HCT116 (cell line): ENCODE measurements at places on chromosomes 2 and 18. TPM values are rescaled to one million over a fixed set of nuclear protein-coding genes. Genes with fewer than 3 reads are reported as not detected.

- no peak for DNase-seq
Observed at GRCh38 chr2:176813621-176814049, 399.0 kb upstream of the HNRNPA3 start.

- DNase-seq: peak; percentile 15
Observed at GRCh38 chr2:96665083-96665569, 22.6 kb downstream of the FER1L5 start.

DNA sequence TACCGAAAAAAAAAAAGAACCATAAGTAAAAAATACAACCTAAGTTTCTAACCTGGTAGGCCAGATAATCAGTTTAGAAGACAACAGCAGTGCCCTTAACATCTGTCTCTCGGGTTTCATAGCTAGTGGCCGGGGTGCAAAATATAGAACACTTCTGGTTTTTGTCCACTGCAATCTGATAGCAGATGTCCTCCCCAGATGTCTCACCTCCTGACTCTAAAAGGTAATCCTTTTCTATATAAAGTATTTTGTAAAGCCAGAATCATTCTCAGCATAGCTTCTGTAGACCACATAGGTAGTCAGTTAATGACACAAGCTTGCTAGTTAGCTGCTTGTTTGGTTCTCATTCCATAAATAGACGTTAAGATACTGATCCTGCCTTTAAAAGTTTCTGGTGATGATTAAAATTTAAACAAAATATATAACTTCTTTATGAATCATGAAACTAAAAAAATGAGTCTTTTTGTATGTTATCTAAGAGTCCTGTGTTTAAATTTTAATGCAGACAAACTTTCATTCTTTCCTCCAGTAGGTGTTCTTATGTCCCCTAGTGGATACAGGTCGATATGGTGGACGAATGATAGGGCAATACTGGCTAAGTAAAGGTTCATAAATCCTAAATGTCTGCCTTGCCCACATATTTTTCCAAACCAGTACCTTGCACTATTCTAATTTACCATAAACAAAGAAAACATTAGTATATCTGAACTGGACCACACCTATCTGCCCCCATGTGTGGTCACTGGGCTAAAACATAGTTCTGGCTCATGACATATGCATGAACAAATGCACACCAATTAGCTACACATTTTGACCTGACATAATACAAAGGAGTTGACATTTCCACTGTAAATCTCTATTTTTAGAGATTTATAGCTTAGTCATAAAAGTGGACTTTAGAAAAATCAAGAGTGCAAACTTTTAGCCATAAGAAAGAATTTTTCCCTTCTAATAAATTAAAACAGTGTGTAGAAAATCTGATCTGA lies 171.0 kb downstream of the SRBD1 start:
- no peak for DNase-seq

DNA sequence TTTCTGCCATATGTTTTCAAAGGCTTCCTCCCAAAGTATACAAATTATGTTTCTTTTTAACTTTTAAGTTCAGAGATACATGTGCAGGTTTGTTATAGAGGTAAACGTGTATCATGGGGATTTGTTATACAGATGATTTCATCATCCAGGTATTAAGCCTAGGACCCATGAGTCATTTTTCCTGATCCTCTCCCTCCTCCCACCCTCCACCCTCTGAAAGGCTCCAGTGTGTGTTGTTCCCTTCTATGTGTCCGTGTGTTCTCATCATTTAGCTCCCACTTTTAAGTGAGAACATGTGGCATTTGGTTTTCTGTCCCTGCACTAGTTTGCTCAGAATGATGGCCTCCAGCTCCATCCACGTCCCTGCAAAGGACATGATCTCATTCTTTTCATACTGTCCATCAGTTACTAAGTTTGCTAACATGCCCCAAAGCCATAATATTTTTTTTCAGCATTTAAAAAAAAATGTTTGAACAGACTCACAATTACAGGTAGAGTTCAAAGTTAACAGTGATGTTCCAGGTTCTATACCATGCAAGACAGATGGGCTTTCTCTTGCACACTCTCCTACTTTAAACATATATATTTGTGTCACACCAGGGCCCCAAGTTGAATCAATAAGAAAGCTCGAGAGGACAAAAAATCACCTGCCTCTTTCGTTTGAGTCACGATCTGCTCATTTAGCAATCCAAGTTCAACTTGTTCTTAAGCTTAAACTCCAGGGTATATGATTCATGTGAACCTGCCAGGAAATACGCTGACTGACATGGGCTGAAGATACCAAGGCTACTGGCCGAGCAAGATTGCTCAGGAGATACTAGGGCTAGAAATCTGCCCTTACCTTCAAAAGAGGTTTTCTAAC lies 77.6 kb downstream of the AP1S3 start:
- DNase-seq: peak; percentile 86

- no peak for DNase-seq
Observed at GRCh38 chr2:24984912-24985311, 13.2 kb upstream of the DNAJC27 start.

DNA sequence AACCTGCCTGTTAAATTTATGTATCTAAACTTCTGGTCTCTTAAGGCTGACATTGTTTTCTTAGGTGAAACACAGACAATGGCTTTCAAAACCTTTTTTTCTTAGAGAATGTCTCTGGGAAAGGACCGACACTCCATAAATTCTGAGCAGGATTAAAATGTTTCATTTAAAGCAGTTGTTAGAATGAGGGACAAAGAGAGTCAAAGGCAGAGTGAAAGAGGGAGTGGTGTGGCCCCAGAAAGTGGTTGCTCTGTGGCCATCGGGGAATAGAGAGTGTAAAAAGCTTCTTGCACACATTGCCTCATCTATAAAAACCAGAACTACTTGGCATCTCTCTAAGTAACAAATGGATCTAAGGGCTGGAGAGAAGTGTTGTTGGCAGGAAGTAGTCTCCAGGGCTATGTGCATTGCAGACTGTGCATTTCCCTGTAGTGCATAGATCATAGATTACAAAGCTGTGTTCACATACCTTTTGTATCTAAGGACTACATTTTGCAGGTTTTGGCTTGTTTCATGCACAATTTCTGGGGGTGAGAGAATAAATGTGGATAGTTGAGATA lies 3.6 kb downstream of the RPRM start:
- DNase-seq: no peak

DNA sequence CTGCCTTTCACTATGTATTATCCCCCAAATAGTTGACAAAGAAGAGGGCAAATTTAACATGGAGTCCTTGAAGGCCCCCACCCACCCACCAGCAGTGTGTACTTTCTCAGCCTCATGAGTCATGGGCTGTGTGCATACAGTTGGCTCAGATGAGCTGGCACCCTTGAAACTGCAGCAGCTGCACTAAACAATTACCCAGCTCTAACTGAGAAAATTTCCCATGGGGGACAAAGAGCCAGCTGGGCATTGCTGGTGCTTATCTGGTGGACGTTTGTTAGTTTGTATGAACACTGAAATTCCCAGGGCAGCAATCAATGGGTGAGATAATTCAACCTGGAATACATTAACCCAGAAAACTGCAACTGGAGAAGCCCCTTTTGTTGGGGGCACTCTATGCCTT lies 131.7 kb downstream of the GCA start:
- no peak for DNase-seq

DNA sequence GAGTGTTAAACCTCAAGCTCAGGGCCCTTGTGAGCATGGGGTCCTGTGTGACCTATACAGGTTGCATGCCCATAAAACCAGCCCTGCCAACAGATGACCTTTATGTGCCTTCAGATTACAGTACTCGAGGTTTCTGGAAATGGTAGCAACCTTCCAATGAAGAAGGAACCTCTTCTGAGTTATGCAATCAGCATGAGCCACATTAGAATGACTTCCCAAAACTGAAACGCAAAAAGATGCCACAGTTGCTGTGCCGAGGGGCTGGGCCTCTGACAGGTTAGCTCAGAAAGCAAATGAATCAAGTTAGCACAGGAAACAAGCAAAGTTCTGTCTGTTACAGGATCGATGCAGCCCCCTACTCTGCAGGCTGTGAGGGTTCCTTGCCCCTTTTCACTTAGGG lies 37.7 kb downstream of the TGFA start:
- DNase-seq: no peak

DNA sequence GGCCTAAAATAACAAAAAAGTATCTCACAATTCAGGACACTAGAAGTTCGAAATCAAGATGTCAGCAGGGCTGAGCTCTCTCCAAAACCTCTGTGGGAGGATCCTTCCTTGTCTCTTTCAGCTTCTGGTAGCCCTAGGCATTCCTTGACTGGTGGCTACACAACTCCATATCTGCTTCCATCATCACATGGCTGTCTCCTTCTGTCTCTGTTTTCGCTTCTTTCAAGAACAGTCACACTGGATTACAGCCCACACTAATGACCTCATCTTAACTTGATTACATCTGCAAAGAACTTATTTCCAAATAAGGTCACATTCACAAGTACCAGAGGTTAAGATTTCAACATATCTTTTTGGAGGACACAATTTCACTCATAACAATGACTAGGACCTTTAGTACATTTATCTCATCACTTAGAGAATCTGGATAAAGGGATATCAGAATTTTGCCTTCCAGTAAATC lies 275.2 kb downstream of the IRS1 start:
- DNase-seq: no peak

GRCh38 chr18:39753178-39753577 lies 2187.6 kb upstream of the CELF4 start:
- DNase-seq: no peak

DNA sequence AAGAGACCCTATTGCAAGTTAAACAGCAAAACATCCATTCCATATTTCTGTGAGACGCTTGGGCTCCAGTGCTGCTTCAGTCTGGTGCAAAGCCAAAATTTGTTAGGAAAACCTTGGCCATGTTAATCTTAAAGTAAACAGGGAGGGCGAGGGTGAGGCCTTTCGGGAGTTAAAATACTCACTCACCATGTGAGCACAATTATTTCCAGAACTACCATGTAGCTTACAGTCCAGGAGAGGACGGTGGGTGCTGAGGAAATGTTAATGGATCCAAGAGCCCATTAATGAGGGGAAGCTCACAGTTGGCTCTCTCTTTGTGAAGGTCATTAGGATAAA lies 286.4 kb downstream of the SLC8A1 start:
- DNase-seq: no peak

- no peak for DNase-seq
Observed at GRCh38 chr2:240322231-240322955, 113.1 kb upstream of the GPC1 start.

GRCh38 chr2:65500310-65501040 lies 68.1 kb upstream of the SPRED2 start:
- DNase-seq: no peak

DNA sequence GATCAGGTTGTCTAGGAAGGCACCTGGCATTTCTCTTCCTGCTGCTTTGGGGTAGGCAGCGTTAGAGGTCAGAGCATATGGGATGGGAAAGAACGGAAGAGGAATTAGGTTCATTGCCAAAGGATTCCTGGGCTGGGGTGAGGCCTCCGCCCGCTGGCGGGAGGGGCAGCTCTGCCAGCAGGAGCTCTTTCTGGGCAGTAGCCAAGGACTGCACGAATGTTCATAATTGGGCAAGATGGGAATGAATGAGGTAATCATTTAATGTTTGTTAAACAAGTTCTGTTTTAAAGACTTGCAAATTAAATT lies 253.9 kb downstream of the AGAP1 start:
- DNase-seq: no peak

DNA sequence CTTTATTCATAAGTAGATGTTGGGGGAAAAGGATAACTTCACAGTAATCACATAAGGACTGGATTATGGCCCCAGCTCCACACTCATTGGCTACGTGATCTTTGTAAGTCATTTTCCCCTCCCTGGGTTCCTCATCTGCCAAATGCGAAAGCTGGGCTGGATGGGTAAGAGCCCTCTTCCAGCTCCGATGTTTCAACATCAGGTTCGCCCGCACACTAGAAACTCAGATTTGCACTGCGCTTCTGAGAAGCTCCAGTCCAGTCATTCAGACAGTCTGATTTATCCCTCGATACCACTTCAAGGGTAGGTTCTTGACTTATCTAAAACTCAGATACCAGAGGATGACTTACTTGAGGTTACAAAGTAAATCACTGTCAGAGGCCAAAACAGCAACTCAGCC lies 31.0 kb upstream of the RMDN2 start:
- DNase-seq: no peak

DNA sequence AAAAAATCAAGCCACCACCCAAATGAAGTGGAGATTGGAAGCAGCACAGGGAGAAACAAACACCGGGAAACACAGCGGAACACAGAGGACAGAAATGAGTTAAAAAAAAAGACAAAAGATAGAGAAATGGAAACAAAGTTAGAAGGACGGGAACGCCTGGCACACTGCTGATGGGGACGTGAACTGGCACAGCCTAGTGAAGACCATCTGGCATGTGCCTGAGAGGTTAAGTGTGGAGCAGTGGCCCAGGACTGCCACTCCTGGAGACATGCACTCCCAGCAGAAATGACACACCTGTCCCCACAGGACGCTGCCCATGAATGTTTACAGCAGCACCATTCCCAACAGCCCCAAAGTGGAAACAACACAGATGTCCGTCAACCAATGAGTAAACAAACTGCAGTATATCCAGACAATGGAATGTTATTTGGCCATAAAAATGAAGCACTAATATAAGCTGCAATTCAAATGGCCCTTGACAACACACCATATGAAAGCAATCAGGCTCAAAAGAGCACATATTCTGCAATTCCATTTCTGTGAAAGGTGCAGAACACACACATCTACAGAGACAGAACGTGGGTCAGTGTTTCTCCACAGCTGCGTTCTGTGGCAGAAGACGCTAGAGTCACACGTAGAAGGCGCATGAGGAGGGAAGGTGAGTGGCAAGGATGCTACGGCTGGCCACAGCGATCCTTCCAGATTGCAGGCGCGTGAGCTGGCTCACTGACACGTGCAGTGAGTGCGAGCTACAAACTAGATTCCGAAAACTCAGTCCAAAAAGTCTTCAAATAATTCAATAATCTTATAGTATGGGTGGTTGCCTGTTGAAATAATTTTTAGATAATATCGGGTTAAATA lies 24.6 kb downstream of the THAP4 start:
- no peak for DNase-seq

GRCh38 chr2:134866498-134867099 lies 28.2 kb downstream of the ACMSD start:
- DNase-seq: no peak

DNA sequence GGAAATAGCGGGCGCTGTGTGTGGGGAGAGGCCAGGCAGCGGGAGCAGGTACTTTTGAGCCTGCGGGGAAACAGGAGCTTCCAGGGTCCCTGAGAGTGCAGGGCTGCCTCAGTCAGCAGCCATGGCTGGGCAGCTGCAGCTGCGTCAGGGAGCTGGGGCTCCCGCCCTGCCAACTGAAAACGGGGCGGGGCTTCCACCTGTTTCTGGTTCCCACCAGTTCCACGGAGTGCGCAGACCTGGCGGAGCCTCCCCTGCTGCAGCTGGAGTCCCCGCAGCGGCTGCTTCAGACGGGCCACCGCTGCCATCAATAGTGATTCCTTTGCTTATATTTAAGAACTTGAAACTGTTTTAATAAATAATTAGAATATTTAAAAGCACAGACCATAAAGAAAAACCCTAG lies 30.6 kb upstream of the RPRM start:
- no peak for DNase-seq

GRCh38 chr2:62789518-62789917 lies 84.0 kb downstream of the EHBP1 start:
- DNase-seq: no peak

IMPA2 gene
- 32.5 TPM for total RNA-seq

TTC21B gene
- 12.2 TPM for total RNA-seq

SLC4A3 gene
- 23.0 TPM for total RNA-seq

UGT1A4 gene
- total RNA-seq: 0.12 TPM

ARMC9 gene
- total RNA-seq: 16.4 TPM

VWA3B gene
- 0.47 TPM for total RNA-seq

MOCOS gene
- total RNA-seq: 12.1 TPM

FAM98A gene
- 42.9 TPM for total RNA-seq

DTNA gene
- 9.6 TPM for total RNA-seq

XIRP2 gene
- total RNA-seq: not detected
